Neural progenitor cell (in vitro differentiated cells): ENCODE measurements at places on chromosomes 7 and 10.

- DNase-seq, result no peak
Observed at GRCh38 chr10:104308439-104308903, 29.8 kb downstream of the ITPRIP start.

DNA sequence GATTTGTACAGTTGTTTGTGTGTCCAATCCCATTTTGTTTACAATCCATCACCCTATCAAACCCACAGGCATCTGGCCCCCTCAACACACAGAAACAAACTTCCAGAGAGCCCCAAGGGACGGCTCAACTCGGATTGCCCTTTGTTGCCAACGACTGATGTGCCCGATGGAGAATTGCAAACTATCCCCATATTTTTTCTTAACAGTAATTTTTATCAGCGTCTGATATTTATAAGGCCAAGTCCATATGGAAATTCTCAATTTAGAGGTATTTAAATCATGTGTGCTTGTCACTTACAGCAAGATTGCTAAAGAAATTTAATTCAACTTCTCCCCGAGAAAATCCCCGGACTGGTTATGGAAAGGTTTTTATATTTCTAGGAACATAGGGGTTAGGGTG is 113.9 kb upstream of the NPS start:
- no peak for DNase-seq

- DNase-seq, result peak; percentile 13
Observed at GRCh38 chr7:7732621-7733281, 14.3 kb upstream of the RPA3 start.

- no peak for DNase-seq
Observed at GRCh38 chr7:120838281-120838682, 19.7 kb downstream of the TSPAN12 start.

- no peak for DNase-seq
Observed at GRCh38 chr10:48285710-48286109, 11.2 kb upstream of the FRMPD2 start.

- no peak for DNase-seq
Observed at GRCh38 chr7:158843771-158844170, 12.6 kb upstream of the DYNC2I1 start.

DNA sequence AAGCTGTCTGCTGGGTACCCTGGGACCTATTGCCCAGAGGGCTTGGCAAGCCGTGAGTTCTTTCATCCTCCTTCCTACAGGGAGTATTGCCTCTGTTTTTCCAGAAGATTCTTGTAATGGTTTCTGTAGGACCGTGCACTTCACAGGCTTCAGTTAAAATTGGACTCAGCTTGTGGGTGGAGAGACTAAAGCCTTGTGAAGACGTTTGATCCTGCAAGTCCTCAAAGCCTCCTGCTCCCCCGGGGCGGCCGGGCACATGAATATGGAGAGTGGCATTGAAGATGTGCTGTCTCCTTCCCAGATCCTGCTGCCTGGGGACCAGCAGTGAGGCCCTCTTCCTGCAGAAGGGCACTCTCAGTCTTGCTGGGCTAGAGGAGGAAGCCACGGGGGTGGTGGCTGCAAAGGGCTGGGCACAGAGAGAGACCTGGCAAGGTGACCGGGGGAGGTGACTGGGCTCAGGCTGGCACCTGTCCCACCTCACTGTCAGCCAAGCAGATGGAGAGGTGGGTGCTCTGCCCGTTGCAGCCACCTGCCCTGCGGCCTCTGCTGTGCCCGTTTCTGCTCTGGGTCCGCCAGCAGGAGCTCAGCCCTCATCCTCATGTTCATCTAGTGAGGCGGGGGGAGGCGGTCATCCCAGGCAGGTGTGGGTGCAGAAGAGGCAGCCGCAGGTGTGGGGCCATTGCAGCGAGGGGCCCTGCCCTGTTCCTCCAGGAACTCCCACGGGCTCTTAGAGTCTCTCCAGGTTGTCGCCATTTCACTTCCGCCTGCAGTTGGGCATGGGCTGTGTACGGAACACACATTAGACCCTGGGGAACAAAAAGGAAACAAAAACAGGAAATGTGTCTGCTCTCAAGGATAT is 55.7 kb downstream of the TMEM209 start:
- DNase-seq, result no peak

DNA sequence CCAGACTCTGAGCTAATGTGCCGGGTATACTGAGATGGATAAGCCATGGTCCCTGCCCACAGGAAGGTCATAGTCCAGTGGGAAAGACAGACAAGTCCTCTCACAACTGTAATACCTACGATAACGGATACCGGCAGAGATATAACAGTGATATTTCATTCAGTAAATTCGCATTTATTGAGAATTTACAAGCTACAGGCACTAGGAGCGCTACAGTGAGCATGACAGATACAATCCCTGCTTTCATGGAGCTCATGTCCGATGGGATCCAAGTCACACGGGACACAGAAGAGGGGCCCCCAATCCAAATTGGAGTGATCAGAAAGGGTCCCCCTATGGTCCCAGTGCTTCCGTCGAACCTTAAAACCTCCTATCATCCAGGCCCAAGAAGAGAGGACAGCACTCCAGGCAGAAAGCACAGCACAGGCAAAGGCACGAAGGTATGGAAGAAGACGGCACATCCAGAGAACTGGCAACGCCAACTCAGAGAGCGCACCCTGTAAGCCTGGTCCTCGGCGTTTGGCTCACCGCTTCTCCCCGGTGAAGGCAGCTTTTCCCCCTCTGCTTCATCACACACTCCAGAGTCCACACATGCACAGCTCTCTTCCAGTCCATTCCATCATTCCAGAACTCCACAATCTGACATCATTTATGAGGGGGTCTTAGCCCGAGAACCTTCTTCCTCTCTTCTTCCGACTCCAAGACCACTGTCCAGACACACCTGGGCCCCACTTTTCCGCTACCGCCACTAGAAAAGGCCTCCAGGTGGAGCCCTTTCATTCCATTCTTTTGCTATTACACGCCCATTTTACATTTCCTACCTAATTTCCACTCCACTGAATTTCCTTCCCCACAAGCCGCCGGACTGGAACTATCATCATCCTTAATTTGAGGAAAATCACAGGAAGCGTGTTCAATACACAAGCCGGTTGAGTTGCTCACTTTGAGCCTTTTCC is 47.8 kb upstream of the NKX2-3 start:
- DNase-seq, result peak; percentile 9

DNA sequence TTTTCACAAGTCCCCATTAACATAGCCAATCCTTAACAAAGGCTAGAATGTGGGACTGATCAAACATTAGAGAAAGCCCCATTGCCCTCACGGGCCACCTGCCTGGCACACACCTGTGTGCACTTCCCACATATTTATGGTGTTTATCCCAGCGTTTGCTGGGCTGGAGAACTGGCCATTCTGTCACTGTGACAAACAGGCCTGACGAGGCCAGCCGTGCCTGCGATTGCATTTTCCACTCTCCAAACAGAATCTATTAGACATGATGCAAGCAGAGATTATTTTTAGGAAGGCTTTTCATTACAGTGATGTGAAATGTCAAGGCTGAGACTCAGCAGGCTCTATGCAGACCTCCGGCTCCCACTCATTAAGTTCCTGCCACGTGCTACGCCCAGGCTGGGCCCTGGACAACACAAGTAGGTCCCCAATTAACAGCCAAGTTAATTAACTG is 20.4 kb downstream of the PTPRN2 start:
- no peak for DNase-seq

- no peak for DNase-seq
Observed at GRCh38 chr7:3117488-3118231, 74.0 kb upstream of the CARD11 start.

DNA sequence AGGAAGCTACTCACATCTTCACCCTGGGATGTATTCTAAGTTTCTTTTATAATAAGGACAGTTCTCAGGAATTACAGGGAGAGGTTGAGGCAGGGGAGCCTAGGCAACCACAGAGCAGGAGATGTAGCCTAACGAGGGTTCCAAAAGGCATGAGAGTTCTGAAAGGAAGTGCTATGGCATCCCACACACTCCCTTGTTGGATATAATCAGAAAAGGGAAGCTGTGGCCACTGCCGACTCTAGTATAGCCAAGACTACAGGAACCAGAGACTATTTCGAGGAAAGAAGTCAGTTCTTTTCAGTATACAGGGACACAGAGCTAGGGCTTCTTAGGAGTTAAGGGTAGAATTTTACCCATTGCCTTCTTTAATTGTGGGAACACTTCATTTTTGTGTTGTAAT is 11.0 kb downstream of the PRR15 start:
- no peak for DNase-seq

- no peak for DNase-seq
Observed at GRCh38 chr10:60974463-60975149, 30.6 kb upstream of the RHOBTB1 start.

DNA sequence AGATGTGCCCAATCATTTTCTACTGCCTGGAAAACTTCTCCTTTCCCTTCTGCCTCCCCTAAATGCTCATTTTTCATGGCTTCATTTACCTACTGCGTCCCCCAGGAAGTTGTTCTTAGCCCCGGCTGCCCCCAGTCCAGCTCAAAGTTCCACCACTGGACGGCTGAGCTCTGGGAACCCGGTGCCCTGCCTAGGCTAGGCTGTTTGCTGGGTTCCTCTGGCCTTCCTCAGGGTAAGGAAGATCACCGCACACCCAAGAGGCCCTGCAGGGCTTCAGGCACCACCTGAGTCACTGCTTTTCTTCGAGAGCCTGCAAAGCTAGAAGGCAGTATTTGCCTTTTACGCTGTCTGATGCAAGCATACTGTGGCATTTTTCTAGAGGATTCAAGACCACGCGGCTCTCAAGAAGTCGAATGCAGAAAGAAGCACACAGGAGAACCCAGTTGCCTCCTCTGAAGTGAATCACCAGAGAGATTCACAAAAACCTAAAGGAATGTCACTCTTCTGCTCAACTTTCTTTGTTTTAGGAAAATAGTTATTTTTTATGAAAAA is 46.7 kb upstream of the ZMIZ1 start:
- DNase-seq, result no peak

- DNase-seq, result no peak
Observed at GRCh38 chr10:44992070-44992731, 8.5 kb upstream of the ZNF22 start.

GRCh38 chr7:110253093-110253492 is 837.8 kb upstream of the LRRN3 start:
- DNase-seq, result no peak

DNA sequence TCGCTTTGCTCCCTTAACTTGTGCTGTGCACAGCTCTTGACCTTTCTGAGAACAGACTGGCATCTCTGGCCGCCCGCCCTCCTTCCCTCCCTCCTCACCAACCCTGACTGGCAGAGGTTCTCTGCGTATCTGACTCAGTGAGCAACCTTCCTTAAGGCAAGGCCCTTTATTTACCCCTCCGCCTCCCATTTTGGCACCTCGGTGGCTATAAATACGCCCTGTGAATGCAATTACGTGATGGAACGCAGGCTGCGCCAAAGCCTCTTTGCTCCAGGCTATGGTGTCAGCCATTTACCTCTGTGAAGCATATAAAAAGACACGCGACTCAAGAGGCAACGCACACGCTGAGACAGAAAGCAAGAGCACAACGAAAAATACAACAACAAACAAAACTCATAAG is 764.3 kb downstream of the SUGCT start:
- DNase-seq, result no peak

DNA sequence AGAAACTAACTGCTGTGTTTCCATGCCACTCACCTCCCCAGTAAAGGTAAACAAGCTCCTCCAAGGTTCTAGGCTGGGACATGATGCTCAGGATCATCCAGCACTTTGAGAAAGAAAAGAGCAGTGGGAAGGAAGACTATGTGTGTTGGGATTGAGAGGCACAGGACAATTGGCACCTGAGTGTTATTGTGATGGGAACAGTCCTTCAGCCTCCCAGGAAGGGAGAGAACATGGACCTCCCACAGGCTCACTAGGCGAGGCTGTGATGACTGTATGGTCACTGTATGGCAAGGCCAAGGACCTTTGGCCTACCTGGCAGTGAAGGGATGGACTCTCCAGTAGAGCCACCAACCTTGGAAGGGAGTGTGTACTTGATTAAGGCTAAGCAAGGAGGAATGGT is 123.2 kb upstream of the UNC5B start:
- DNase-seq, result no peak

GRCh38 chr10:93566435-93567276 is at the start of gene FFAR4:
Gene FFAR4 (plus strand): TSS chr10:93566665. CDS start chr10:93566721, 56 bp downstream.
- DNase-seq, result peak; percentile 69

DNA sequence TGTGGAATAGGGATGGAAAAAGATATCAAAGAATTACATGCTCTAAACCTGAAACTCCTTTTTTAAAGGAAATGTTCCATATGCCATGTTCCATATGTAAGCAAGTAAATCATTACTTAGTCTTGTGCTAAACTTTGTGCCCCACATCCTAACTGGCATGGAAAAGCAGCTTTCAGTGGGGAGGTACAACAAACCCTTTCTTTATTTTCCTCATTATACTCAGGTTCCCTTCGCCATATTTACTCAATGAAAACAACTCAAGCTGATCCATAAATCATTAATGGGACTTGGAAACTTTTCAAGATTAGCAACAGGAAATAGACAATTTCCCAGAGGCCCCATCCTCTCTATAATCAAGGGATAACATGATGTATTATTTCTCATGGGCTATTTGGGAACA is 56.0 kb downstream of the GSAP start:
- DNase-seq, result no peak

DNA sequence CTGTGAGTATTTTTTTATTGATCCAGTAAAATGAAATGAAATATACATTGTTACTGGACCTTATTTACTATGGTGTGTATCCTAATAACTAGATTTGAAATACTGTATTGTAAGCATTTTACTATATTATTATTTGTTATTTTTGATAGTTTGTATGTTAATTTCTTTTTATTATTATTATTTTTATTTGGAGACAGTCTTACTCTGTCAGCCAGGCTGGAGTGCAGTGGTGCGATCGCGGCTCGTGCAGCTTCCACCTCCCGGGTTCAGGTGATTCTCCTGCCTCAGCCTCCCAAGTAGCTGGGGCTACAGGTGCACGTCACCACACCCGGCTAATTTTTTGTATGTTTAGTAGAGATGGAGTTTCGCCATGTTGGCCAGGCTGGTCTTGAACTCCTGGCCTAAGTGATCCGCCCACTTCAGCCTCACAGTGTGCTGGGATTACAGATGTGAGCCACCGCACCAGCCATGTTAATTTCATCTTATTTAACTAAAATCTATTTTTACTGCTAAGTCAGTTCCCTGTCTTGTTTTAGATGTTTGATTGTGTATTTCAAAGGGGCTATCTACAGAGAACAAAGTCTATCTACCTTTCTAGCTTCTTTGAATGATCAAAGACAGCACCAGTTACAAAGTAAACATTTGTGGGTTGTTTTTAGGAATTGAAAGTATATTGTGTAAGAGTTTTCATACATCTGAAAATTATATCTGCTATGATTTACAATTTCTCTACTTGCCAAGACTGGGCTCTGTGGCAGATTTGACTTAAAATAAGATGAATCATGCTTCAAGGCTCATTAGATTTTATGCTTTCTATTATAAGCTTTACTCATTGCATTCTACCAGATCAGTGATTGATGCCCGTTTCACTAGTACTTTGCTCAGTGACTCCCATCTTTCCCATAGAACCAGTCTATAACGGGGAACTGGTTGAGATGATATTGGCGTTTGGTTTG is 41.6 kb downstream of the CDC123 start:
- DNase-seq, result no peak
